Vagina (tissue), 2 donors: ENCODE measurements at places on chromosomes 1 and 21.

GRCh38 chr1:224894915-224895314 is 34.6 kb upstream of the DNAH14 start:
- H3K36me3 ChIP-seq, result no peaks in the 10 kb centered on the region
- H3K4me3 ChIP-seq, result no peak overlapping the region
- DNase-seq, result no peak
- H3K27me3 ChIP-seq, result no peaks in the 10 kb centered on the region

- H3K27me3 ChIP-seq, result no peaks in the 10 kb centered on the region
- DNase-seq, result no peak
- H3K27ac ChIP-seq, result peak overlapping the region; percentile 74
- peaks cover 40% of the 10 kb centered on the region for H3K4me1 ChIP-seq
Observed at GRCh38 chr1:178931858-178932551, 61.1 kb upstream of the ANGPTL1 start.

DNA sequence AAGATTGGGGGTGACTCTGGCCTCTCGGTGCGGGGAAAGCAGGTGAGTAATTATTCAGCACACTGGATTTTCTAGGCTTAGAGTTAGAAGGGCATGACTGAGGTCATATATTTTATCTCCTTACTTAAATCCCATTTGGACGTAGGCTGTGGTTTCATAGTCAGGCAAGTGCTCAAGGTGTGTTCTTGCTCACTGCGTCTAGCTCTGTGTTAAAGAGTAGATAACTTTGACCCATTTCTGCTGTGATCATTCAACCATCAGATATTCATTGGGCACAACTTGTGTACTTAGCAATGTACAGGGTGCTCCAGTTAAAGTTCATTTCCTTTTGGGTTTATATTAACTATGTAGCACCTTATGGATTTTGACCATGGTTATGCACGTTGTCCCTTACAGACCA is 14.6 kb downstream of the PFKFB2 start:
- no peak overlapping the region for H3K4me3 ChIP-seq
- H3K27me3 ChIP-seq, result no peaks in the 10 kb centered on the region
- DNase-seq, result no peak
- no peaks in the 10 kb centered on the region for H3K4me1 ChIP-seq
- no peak overlapping the region for H3K27ac ChIP-seq

GRCh38 chr1:3462356-3463012 is 8.0 kb downstream of the ARHGEF16 start:
- no peak for DNase-seq
- H3K4me3 ChIP-seq, result no peak overlapping the region
- peaks cover 59% of the 10 kb centered on the region for H3K4me1 ChIP-seq
- no peaks in the 10 kb centered on the region for H3K27me3 ChIP-seq
- H3K27ac ChIP-seq, result no peak overlapping the region

DNA sequence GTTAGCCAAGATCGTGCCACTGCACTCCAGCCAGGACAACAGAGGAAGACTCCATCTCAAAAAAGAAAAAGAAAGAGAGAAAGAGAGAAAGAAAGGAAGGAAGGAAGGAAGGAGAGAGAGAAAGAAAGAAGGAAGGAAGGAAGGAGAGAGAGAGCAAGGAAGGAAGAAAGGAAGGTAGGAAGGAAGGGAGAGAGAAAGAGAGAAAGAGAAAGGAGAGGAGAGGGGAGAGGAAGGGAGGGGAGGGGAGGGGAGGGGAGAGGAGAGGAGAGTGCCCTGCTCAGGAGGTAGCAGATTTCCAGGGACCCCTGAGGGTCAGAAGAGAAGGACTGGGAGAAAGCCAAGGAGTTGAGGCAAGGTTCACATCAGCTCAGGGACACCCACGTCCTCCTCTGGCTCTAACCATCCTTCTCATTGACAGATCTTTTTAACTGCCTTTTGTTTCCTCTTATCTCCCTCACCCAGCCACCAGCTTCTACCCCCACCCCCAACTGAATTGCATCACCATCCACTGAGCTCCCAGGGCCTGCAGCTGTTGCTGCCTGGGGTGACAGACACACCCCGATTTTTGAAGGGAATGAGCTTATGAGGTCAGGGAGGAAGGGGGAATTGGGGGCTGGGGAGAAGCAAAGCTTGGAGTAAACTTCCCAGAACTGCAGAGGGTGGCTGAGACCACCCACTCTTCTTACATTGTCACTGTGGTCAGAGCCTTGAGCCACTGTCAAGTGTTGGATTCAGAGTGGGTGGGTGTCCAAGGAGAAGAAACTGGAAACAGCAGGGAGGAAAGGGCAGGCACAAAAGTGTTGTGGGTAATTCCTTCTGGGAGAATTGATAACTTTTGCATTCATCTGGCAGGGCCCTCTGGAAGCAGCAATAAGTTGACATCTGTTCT is 91.6 kb downstream of the GLUL start:
- no peak for DNase-seq
- peak overlapping the region; percentile 5 for H3K27ac ChIP-seq
- no peaks in the 10 kb centered on the region for H3K27me3 ChIP-seq
- no peaks in the 10 kb centered on the region for H3K36me3 ChIP-seq
- peaks cover 30% of the 10 kb centered on the region for H3K4me1 ChIP-seq

DNA sequence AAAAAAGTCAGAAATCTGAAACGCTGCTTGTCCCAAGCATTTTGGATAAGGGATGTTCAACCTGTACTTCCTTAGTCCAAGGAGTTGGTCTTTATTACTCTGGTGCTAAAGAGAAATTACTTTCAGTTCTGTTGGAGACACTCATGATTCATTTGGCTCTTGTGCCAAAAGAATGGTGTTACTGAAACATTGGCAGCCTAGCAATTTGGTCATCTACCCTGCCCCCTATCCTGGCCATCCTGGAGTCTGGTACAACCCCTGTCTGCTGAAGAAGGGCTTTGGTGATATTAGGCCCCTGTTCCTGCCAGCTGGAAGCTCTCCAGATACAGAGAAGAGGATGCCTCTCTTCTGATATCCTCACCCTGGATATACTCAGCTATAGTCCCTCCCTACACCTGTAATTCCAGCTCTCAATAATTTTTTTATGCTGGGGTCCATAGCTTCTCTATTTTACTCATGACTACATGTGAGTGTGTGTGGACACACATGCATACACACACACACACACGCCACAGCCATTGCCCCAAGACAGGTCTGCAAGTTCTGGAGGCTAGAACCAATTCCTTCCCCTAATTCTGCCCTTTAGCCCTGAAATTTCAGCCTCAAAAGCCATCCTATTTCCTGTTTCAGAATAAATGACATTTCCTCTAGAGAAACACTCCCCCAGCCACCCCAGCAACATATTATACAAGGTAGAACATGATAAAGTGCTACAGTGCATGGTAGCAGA is 40.0 kb downstream of the LHX8 start:
- no peaks in the 10 kb centered on the region for H3K36me3 ChIP-seq
- H3K27me3 ChIP-seq, result no peaks in the 10 kb centered on the region
- no peak overlapping the region for H3K27ac ChIP-seq

GRCh38 chr1:153956997-153957715 is 1.3 kb downstream of the CRTC2 start:
- H3K27ac ChIP-seq, result peak overlapping the region; percentile 90
- DNase-seq, result no peak
- H3K27me3 ChIP-seq, result no peaks in the 10 kb centered on the region

DNA sequence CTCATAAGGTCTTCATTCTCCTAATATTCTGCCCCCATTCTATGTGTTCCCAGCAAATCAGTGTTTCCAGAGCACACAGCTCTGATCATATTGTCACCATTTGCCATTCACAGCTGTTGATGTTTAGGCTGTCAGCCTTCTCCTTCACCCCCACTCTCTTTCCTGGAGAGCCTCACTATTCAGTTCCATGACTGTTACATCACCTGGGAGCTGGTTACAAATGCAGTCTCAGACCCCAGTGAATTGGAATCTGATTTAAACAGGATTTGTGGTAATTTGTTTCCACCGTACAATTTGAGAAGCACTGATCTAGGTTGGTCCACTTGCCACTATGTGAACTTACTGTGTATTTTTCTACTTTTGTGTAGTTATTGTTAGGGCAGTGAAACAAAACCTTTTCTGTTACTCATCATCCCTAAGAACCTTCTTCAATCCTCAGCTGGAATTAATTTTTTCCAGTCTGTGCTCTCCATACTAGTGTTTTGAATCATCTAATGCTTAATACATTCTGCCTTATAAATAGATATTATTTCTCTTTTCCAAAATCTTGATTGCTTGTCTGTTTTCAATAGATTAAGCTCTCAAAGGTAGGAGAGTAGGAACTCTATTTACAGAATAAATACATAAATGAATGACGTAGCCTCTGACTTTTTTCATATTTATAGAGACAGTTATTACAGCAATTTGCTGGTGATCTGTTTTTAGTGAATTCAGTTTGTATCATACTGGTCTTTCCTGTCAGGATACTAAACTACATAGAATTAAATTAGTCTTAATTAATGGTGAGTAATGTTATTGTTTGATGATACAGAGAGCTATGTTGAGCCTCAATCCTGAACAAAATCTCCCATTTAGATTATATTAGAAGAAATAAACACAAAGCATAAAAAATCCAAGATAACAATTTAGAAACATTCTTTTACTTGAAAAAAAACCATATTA is 8.1 kb downstream of the SNX7 start:
- no peaks in the 10 kb centered on the region for H3K36me3 ChIP-seq
- DNase-seq, result no peak
- no peak overlapping the region for H3K4me3 ChIP-seq
- H3K27ac ChIP-seq, result no peak overlapping the region
- H3K4me1 ChIP-seq, result peaks cover 26% of the 10 kb centered on the region
- no peaks in the 10 kb centered on the region for H3K27me3 ChIP-seq

DNA sequence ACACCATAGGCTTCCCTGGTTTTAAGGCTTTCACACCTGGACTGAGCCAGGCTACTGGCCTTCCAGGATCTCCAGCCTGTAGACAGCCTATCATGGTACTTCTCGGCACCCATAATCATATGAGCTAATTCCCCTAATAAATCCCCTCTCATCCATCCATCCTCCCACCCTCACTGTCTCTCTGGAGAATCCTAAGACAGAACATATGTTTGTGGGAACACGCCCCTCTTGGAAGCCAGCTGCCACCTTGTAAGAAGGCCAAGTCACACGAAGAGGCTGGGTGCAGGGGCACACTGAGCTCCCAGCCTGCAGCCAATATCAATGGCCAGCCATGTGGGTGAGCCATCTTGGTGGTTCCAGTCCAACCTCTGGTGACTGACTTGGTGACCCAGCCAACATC is 7.4 kb downstream of the CLCC1 start:
- no peaks in the 10 kb centered on the region for H3K36me3 ChIP-seq
- no peak overlapping the region for H3K4me3 ChIP-seq
- peaks cover 34% of the 10 kb centered on the region for H3K4me1 ChIP-seq
- no peaks in the 10 kb centered on the region for H3K27me3 ChIP-seq

- no peaks in the 10 kb centered on the region for H3K27me3 ChIP-seq
- no peak for DNase-seq
- no peaks in the 10 kb centered on the region for H3K4me1 ChIP-seq
- H3K4me3 ChIP-seq, result no peak overlapping the region
- H3K36me3 ChIP-seq, result no peaks in the 10 kb centered on the region
- H3K27ac ChIP-seq, result no peak overlapping the region
Observed at GRCh38 chr1:80305466-80305865, 1298.9 kb upstream of the ADGRL4 start.

DNA sequence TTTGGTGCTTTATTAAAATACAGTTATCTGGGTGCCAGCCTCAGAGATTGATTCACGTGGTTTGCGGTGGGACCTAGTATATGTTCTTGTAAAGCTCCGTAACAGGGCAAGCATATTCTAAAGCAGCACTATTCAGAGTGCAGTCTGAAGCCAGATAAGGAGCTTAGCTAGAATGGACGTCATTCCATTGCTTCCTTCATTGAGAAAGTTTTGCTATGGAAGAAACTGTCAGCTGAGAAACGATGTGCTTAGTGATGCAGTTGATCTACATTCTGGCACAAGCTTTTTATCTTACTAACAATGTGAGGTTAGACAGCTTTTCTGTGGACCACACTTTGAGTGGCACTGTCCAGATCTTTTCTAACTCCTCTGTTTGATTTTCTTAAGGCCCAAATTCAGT is 26.2 kb downstream of the SLC44A3 start:
- H3K36me3 ChIP-seq, result no peaks in the 10 kb centered on the region
- no peaks in the 10 kb centered on the region for H3K4me1 ChIP-seq
- no peak for DNase-seq

- no peaks in the 10 kb centered on the region for H3K36me3 ChIP-seq
- H3K4me1 ChIP-seq, result no peaks in the 10 kb centered on the region
- no peak overlapping the region for H3K27ac ChIP-seq
- no peaks in the 10 kb centered on the region for H3K27me3 ChIP-seq
- no peak overlapping the region for H3K4me3 ChIP-seq
Observed at GRCh38 chr1:9680828-9681227, 29.3 kb downstream of the PIK3CD start.

GRCh38 chr1:67817319-67817718 is 15.9 kb downstream of the GNG12 start:
- H3K27me3 ChIP-seq, result no peaks in the 10 kb centered on the region
- H3K4me3 ChIP-seq, result no peak overlapping the region
- DNase-seq, result no peak
- no peak overlapping the region for H3K27ac ChIP-seq

- peak overlapping the region; percentile 78 for H3K27ac ChIP-seq
- H3K4me1 ChIP-seq, result peaks cover 26% of the 10 kb centered on the region
Observed at GRCh38 chr1:244353551-244354091, 98.1 kb downstream of the ADSS2 start.

- H3K4me1 ChIP-seq, result peaks cover 10% of the 10 kb centered on the region
- no peaks in the 10 kb centered on the region for H3K27me3 ChIP-seq
- no peaks in the 10 kb centered on the region for H3K36me3 ChIP-seq
- no peak for DNase-seq
- H3K27ac ChIP-seq, result no peak overlapping the region
- peak overlapping the region; percentile 12 for H3K4me3 ChIP-seq
Observed at GRCh38 chr1:157978586-157979403, 14.7 kb upstream of the KIRREL1 start.

DNA sequence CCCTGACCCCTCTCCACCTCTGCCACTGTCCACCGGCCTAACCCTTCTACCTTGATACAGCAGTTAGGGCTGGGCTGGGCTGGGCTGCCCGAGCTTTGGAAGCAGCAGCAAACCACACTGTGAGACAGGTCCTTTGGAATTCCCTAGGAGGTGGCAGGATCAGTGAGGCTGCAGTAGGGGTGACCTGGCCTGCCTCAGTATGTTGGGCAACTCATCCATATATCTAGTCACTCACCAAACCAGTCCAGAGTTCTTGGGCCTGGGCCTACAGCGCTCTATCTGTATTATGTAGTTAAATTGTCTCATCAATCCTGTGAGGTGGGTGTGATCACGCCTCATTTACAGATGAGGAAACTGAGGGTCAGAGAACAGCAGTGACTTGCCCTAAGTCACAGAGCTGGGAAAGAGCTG is 13.3 kb upstream of the SYNC start:
- no peaks in the 10 kb centered on the region for H3K36me3 ChIP-seq
- no peak overlapping the region for H3K4me3 ChIP-seq
- H3K27ac ChIP-seq, result peak overlapping the region; percentile 62
- DNase-seq, result no peak
- peaks cover 4% of the 10 kb centered on the region for H3K4me1 ChIP-seq
- no peaks in the 10 kb centered on the region for H3K27me3 ChIP-seq

DNA sequence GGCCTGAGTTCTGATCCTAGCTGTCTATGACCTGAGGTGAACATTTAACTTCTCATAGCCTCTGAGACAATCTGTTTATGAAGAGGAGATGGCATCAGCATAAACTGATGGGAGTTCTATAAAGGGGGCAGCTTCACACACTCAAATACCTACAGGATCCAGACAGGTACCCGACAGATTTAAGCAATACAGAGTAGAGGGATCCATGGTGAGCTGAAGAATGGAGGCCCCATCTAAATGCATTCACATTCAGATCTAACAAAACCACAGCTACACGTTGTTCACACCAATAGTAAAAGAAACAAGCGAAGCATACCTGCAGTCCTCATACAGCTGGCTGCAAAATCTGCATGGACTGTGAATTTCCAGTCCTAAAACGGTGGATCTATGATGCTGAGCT is 48.7 kb upstream of the ESRRG start:
- H3K4me1 ChIP-seq, result no peaks in the 10 kb centered on the region
- no peak for DNase-seq
- no peaks in the 10 kb centered on the region for H3K27me3 ChIP-seq
- no peak overlapping the region for H3K4me3 ChIP-seq
- no peak overlapping the region for H3K27ac ChIP-seq
